ENCODE measurements at places on chromosomes 5 and 9.

DNA sequence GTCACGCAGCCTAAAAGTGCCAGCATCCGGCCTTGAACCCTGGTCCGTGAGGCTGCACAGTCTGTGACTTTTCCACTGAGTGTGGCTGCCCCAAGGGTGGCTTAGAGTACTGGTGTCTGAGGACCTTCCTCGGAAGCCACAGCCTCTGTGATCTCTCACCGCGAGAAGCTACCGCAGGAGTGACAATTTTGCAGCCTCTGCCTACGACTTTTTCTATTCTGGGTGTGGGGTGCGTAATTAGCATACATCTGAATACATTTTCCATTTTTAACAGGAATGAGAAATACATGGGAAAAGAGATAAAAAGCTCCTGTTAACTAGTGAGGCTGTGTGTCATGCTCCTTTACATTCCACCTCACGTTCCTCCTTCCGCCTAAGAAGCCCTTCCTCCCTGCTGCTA is 48.3 kb upstream of the HRH2 start:
- DNase-seq: no peak

GRCh38 chr5:97838214-97838613 is 655.2 kb upstream of the RIOK2 start:
- peak; percentile 42 for DNase-seq

DNA sequence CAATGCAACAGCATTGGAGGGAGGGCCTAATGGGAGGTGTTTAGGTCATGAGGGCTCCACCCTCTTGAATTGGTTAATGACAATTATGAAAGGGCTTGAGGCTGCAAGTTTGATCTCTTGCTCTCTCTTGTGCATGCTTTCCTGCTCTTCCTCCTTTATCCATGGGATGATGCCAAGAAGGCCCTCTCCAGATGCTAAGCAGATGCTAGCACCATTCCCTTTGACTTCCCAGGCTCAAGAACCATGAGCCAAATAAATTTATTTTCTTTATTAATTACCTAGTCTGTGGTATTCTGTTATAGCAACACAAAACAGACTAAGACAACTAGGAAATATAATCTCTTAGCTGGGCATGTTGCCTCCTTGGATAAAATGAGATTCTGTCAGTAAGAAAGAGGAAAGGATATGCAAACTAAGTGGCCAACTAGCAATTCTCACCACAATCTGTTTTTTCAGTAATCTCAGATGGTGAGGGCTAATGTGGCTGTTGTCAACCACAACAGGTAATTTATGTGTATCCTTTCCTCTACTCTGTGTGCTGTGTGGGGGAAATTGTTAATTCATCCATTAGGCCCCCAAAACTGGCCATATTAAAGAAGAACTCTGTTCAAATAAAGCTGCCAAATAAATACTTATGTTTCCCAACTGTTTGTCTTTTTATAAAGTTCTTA is 269.1 kb upstream of the CD180 start:
- DNase-seq: no peak

GRCh38 chr5:133821311-133821741 is 147.1 kb downstream of the C5orf15 start:
- no peak for DNase-seq

- DNase-seq: no peak
Observed at GRCh38 chr5:116142495-116142894, 57.7 kb downstream of the COMMD10 start.

DNA sequence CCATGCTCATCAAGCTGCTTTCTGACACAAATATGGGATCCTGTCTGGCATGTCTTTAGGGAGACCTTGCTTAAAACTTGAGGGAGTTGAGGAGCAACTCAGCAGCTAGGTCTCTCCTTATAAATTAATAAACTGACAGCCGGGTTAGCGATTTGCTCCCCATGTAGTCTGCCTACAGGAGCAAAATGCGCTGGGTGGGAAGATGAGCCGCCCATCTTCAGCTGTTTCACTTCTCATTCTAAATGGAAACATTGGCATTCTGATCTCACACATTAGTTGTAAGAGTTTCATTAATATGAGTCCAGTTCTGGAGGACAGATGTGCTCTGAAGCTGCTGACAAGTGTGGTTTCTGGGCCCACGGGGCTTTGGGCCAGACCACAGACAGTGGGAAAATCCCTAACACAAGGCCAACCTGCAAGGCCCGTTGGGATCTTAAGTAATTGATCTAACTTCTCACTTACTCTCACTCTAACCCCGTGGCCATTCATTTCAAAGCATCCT is 197.0 kb downstream of the MCTP1 start:
- no peak for DNase-seq

GRCh38 chr9:97675655-97676054 is 21.5 kb downstream of the XPA start:
- no peak for DNase-seq

DNA sequence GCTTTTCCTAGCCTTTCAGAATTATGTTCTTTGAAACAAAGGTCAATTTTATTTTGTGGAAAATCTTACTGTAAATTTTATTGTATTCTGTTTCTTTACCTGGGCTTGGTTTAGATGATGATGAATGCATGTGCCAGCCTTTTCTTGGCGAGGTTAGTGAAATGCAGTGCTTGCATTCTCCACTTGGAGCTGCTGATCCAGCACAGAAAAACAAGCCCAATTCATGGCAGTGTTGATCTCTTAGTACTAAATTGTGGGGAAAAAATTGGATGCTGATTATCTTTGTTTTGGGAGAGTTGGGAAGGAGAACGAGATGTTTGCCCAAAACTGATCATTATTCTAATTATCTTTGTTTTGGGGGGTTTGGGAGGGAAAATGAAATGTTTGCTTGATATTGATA is 3.7 kb downstream of the HABP4 start:
- no peak for DNase-seq

DNA sequence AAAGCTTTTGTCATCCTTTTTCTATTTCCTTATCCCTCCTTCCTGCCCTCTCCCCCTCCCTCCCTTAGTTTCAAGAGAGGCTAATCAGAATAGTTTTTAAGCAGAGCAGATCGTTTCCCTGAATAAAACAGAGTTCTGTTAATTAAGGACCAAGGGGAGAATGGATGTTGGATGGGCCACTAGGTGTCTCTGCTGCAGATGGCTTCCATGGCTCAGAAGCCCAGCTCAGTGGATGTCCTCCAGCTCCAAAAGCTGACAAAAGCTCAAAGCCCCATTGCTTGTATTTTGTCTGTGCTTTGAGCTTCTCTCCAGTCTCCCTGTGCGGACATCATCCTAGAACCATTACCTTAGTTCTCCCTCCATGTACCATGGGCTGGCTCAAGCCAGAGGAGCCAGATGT is 21.0 kb upstream of the NPR3 start:
- no peak for DNase-seq

DNA sequence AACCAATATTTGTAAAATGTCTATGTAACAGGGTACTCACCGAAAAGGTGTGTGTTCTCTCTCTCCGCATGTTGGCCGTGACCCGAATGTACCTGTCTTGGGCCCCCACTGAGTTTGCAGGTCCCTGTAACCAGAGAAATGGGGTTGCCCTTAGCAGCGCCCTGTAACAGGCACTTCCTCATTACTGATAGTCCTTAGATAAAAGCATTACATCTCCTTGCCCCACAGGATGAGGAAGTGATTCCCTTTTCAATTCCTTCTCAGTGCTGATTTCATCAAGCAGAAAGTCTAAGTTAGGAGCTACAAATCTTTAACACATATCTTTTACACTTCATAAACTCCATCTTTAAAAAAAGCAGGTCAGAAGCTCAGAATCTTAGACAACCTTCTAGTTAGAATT is 15.2 kb upstream of the HMHB1 start:
- DNase-seq: no peak

DNA sequence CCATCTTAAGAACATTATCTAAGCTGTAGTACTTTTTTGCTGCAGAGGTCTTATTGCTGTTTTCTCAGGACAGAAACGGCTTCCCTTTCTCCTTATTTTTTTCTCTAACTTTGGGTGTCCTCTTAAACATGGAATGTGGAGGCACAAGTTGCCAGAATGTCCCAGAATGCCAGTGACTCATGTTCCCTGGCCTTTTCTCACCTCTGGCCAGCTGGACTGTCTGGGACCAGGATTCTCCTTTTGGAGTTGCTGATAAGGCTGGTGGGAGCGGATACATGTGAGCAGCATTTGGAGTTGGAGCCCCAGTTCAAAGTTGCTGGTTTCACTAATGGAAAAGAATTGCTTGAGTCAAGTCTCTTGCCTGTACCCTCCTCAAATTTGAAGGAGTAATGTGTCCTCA is 112.8 kb downstream of the ARHGAP26 start:
- no peak for DNase-seq

- peak; percentile 63 for DNase-seq
Observed at GRCh38 chr9:71897577-71897976, 13.4 kb downstream of the ABHD17B start.

DNA sequence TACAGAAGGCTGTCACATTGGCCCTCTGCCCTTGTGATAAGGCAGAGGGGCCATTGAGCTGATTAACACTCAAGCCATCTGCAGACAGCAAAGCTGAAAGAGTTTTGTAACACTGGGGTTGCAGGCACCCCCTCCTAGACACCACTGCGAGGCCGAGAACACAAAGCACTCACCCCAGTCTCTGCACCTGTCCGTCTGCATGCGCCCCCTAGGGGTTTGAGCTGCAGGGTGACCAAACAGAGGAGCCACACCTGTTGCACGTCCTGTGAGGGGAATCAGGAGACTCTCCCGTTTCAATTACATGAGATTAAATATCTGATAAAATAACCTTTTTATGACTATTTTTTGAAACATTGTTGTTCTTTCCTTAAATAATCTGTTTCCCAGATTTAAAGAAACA is 1180.4 kb downstream of the CDH9 start:
- DNase-seq: no peak

DNA sequence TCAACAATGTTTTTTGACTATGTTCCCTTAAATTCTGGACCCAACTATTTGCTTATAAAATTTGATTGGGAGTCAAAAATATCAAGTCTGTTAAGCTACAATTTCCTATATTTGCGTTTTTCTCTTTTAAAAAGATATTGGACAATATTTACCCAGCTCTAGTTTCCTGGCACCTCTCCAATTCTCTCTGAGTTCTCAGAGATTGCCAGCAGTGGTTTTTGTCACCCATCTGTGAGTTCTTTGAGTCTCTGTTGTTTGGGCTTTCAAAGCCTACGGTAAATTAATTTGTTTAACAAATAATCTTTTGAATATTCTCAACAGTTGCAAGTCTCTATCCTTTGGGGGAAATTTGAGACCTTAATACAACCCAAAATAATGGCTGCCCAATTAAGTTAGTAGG is 174.2 kb upstream of the PUM3 start:
- no peak for DNase-seq

- peak; percentile 83 for DNase-seq
Observed at GRCh38 chr9:99180199-99180598, 41.5 kb downstream of the ALG2 start.
